Tibial nerve (tissue), 4 donors: ENCODE measurements at places on chromosomes 2 and 18.
A peak's percentile ranks its signal among the peaks of the same experiment; 100 is the strongest.

DNA sequence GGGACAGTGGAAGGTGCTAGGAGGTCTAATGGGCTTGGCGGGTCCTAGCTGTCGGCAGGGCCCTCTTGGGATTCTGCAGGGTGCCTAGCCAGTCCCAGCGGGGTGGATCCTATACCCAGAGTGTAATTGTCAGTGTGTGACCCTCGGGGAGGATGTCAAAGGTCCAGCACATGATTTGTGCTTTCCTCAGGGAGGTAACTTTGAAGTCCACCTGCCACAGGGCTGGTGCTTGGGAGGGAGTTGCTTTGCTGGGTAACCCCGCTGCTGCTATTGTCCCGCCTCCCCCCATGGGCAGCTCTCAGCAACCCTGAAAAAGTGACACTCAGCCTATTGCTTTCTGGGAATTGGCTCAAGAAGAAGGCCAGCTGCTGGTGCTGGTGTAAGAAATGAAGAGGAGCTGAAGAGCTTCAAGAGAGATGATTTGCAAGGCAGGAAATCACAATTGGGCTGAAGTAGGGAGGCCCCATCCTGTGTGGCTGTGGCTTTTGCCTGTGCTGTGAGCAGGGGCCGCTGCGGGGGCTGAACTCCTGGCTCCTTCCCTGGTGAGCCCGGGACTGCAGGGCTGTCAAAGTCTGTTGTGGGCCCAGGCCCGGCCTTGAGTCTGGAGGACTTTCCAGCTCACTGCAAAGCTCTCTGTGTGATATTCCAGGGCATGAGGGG lies 36.4 kb downstream of the EMILIN2 start:
- DNase-seq, result no peak

DNA sequence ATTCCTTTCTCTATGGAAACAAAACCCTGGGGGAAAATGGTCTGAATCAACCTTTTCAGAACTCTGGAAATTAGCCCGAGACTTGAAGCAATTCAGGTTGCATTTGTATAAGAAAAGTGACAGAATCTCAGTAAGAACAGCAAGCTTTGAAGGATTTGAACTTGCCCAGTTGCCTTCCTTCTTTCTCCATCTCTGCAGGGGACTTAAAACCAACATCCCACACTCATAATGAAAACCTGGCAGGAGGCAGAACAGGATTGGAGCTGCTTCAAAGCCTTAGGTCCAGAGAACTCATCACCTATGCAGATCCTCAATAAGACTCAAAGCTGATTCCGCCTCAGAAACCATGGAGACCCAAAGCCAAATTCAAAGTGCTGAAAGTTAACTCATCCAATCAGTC lies 790.5 kb upstream of the ID2 start:
- DNase-seq, result no peak

DNA sequence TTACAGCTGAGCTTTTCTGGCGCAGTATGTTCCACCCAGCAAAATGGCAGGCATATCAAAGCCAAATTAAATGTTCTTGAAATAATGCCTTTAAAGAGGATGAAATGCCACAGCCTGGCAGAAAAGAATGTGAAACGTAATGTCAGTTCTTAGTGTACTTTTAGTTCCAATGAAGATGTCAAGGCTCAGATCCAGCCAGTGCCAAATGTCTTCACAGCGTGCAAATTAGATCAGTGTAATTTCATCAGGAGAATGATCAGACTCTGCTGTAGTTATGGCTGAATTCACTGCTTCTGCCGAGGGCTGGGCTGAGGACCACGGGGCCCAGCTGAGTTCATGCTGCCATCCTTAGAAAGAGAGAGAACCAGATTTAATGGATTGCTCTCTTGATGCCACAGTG lies 78.7 kb upstream of the ITGA4 start:
- DNase-seq, result no peak

- DNase-seq, result no peak
These were observed 41.3 kb upstream of the ZNF532 start for GRCh38 chr18:58823412-58823811.

DNA sequence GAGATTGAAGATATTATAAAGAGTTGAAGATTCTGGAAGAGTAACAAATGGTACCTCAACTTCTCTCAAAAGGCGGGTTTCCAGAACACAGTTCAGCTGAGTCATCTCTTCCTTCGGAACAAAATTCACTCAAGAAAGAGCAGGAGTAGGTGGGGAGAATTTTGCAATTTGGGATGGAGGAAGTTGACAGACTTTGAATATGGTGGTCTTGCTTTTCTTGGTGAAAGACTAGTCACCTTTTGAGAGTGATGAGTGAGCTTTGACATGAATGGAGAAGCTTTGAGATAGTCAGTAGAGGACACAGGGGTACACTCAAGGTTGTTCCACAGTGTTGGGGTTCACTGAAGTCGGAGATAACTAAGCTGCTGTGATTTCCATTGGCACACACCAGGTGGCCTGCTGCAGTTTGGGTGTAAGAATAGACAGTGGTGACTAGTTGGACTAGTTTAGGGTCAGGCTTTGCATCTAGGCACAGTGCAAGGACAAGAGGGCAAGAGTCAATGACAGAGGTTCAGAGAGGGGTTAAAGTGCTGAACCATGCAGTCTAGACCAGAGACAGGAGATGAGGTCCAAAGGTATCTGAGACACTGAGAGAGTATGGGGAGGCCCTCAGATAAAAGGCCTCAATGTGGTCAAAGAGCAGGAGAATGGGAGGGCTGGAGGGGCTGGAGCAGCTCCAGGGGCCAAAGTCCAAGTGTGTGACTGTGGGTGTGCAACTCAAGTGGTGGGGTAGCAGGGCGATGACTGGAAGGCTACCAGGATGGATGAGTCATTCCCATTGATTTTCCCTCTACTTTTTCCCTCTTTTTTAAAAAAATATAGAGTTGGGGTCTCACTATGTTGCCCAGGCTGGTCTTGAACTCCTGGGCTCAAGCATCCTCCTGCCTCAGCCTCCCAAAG lies 7.7 kb downstream of the CCL20 start:
- DNase-seq, result no peak

- no peak for DNase-seq
These were observed 1622.1 kb downstream of the LRP1B start for GRCh38 chr2:140508756-140509155.

DNA sequence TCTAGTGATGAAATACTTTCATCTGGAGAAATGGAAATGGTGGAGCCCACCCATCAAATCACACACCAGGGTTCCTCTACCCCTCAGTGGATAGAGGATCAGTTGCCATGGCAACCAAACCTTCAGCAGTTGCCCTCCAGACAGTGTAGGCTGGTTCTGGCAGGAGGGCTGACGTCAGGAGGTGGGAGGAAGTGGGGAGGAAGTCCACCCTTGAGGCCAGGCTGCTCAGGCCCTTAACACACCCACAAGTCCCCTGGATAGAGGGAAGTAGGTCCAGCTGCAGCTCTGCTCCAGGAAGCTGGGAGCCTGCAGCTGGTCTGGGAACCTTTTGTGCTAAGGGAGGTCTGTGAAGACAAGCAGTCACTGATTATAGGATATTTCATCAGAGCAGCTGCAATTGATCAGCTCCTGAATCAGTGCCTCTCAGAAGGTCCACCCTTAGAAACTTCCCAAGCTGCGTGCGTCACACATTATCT lies 186.6 kb downstream of the MTX2 start:
- DNase-seq, result peak; percentile 33

- DNase-seq, result no peak
These were observed 182.2 kb downstream of the EPHA4 start for GRCh38 chr2:221389904-221390303.

DNA sequence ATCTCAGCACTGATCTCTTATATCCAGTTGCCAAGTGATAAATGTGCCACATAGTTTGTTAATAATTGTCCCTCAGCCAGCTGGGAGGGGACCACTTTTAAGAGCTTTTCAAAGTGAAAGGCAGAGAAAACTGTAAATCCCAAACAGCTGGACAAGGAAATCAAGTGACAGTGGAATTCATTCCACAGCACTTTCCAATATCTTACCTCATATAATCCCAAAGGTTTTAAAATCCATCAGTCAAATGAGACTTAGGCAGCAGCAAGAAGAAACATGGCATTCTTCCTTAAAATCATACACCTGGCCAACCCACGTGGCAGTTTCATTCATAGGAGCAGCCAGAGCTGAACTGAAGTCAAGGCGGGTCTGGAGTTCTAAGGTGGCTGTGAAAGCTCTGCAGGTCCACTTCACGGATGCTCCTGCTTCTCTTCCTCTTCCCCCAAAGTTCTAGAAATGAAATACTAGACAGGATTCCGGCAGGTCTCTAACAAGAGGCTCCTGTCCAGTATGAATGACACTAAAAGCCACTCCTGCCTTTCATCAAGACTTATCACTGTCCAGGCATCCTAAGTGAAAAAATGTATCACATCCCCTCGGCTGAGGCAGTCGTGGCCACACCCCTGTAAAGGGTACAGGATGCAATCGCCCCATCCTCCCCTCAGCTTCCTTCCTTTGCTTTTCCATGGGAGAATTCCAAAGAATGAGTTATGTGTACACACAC lies 190.4 kb upstream of the STK17B start:
- no peak for DNase-seq

DNA sequence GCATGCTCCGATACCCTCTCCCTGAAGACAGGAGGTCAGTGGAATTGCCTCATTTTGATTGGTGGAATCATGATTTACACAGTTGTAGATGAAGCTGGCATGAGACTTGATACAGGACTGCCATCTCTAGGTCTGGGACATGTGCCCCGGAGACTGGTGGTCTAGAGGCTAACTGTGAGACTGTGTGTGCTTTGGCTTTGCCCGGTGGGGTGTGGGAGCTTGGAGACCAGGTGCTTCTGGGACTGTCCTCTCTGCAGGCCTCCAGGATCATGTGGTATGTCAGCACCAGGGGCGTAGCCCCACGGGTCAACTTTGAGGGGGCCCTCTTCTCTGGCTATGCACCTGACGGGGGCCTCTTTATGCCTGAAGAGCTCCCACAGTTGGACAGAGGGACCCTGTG lies 2.7 kb downstream of the THNSL2 start:
- DNase-seq, result no peak

GRCh38 chr2:641164-641871 lies 35.9 kb downstream of the TMEM18 start:
- peak; percentile 0 for DNase-seq

- no peak for DNase-seq
These were observed 6.0 kb upstream of the CIB4 start for GRCh38 chr2:26646986-26647672.

GRCh38 chr2:28702878-28703277 lies 48.8 kb upstream of the PPP1CB start:
- no peak for DNase-seq

DNA sequence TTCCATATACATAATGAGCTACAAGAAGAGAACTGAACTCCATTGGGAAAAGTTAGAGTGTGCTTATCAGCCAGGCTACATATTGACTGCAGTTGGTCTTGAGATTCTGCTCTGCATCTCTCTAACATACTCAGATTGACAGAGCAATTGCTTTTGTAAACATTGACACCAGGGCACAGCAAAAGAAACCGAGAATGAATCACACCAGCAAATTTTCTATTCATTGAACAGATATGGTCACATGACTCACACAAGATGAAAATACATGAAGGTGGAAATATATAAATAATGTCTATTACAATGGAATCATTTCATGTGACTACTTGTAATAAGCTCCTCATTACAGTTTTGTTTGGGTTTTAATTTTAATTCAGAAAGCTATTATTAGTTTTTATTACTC lies 691.9 kb upstream of the TMEFF2 start:
- no peak for DNase-seq

GRCh38 chr18:64053246-64053645 lies 83.4 kb downstream of the SERPINB8 start:
- no peak for DNase-seq

DNA sequence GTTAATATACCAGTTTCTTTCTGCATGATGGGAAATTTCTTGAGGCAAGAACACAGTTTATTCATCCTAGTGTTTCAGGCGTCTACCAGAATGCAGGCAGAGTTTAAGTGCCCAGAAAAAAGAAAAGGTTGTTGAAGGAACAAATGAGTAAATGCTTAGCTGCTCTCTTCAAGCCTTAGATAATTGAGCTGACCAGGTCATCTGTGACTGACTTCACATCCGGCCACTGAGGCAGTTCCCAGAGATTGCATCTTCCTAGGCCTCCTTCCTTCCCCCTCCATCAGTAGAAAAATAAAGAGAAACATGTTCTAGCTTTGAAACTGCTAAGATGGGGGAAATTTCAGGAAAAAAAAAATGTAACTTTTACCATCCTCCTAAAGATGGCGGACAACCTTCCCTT lies 9.4 kb upstream of the TMEM163 start:
- no peak for DNase-seq

DNA sequence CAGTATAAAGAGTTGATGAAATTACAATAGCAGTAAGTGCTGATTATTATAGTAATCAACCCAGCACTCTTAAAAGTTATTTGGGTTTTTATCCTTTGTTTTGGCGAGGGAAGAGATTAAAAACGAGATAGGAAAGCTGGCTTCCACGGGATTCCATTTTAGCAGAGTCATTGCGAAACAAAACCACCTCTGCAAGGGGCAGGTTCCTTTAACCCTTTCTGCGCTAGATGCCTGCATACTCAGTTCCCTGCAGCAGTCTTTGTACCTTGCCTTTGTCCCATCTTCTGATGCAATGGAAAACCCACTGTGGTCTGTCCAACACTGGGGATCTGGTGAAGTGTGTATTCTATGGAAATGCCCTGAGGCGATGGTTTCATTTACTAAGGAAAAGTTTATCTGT lies 2.7 kb downstream of the YPEL5 start:
- DNase-seq, result no peak

- no peak for DNase-seq
These were observed 27.0 kb downstream of the IRS1 start for GRCh38 chr2:226772389-226773179.

DNA sequence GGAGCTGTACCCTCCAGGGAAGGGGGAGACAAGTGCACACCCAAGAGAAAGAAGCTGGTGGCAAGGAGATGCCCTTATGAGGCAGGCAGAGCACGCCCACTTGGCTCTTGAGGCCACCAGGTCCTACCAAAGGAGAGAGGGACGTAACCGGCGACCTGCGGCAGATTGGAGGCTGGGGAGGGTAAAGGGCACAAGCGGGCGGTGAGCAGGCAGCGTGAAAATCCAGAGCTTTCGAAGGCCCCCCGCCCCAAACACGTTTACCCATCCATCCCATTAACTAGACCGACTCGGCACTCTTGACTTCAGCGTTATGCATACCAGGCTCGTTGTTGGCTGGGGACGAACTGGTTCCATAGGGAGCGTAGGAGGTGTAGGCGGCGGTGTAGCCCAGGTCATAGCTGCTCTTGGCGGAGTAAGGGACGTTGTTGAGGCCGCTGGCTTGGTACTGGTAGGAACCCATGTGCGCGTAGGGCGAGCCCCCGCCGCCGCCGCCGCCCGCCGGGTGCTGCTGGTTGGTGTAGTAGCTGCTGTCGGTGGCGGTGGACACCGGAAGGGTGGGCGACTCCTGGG lies 794 bp downstream of the DLX2 start:
- no peak for DNase-seq
